ENCODE measurements at places on chromosomes 7 and 10. TPM values are rescaled to one million over a fixed set of nuclear protein-coding genes. Genes with fewer than 3 reads are reported as not detected.

DNA sequence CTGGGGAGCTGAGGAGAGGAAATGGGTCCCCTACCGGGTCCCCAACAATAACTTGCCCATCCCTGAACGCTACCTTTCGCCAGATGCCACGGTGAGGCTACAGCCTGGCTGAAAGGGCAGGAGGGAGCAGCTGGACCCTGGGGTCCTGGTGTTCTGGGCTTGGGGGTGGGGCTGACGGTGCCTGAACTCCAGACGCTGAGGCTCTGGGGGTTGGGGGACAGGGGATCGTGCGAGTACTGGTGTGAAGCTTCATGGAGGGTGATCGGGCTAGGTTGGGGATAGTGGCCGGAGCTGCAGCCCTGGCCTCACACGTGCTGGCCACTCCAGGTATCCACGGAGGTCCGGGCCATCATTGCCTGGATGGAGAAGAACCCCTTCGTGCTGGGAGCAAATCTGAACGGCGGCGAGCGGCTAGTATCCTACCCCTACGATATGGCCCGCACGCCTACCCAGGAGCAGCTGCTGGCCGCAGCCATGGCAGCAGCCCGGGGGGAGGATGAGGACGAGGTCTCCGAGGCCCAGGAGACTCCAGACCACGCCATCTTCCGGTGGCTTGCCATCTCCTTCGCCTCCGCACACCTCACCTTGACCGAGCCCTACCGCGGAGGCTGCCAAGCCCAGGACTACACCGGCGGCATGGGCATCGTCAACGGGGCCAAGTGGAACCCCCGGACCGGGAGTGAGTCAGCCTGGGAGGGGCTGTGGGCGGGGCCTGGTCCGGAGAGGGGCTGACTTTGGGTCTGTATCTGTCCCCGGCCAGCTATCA is 8.3 kb downstream of the AEBP1 start:
- H3K36me3 ChIP-seq: peaks cover 99% of the 10 kb centered on the region
- no peak overlapping the region for H3K4me3 ChIP-seq
- H3K4me1 ChIP-seq: peaks cover 66% of the 10 kb centered on the region
- no peak for DNase-seq
- H3K27ac ChIP-seq: no peak overlapping the region

Gene ABCB1
- 18.5 TPM for total RNA-seq

GRCh38 chr7:149854611-149855360 is 16.6 kb downstream of the ZNF862 start:
- no peak overlapping the region for H3K4me3 ChIP-seq
- peak; percentile 83 for DNase-seq
- peak overlapping the region; percentile 79 for H3K27ac ChIP-seq

Gene RHOBTB1
- 55.4 TPM for total RNA-seq

- no peaks in the 10 kb centered on the region for H3K4me1 ChIP-seq
- H3K4me3 ChIP-seq: no peak overlapping the region
- no peaks in the 10 kb centered on the region for H3K36me3 ChIP-seq
- no peaks in the 10 kb centered on the region for H3K27me3 ChIP-seq
- no peak for DNase-seq
- H3K27ac ChIP-seq: no peak overlapping the region
Measured at GRCh38 chr7:96052860-96053470, 268.9 kb downstream of the SLC25A13 start.

GRCh38 chr10:75127471-75127870 is 16.0 kb downstream of the SAMD8 start:
- no peak overlapping the region for H3K27ac ChIP-seq
- no peaks in the 10 kb centered on the region for H3K27me3 ChIP-seq
- H3K4me3 ChIP-seq: no peak overlapping the region
- no peak for DNase-seq
- peaks cover 14% of the 10 kb centered on the region for H3K36me3 ChIP-seq

Gene TAS2R40
- total RNA-seq: not detected

DNA sequence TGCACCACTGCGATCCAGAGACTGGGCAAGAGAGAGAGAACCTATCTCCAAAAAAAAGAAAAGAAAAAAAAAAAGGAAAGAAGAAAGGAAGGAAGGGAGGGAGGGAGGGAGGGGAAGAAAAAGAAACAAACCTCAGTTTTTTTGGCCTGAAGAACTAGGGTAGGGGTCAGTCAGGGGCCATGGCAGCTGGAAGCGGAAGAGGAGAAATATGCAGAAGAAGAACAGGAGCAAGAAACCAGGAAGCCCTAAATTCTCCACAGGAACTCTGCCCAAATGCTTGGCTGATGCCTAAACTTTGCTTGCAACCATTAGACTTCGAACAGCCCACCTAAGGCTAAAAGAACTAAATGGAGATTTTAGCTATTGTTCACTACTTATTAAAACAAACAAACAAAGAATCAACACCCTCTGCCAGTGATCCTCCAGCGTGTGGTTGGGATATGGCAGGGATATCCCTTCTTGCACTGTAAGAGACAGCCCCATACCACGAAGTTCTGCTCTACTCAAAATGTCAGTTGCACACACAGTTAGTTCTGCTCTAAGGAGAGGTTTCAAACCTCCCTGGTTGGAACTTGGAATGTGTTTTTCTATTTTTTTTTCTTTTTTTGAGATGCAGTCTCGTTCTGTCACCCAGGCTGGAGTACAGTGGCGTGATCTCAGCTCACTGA is 139.5 kb downstream of the FAM107B start:
- H3K4me3 ChIP-seq: no peak overlapping the region
- no peaks in the 10 kb centered on the region for H3K36me3 ChIP-seq
- DNase-seq: no peak
- H3K27ac ChIP-seq: no peak overlapping the region

- H3K36me3 ChIP-seq: no peaks in the 10 kb centered on the region
- DNase-seq: peak; percentile 79
- peaks cover 29% of the 10 kb centered on the region for H3K4me1 ChIP-seq
- no peaks in the 10 kb centered on the region for H3K27me3 ChIP-seq
- H3K27ac ChIP-seq: peak overlapping the region; percentile 88
Measured at GRCh38 chr7:73423519-73424488, 9.8 kb upstream of the FZD9 start.

GRCh38 chr7:142614116-142614515 is 135.2 kb upstream of the PRSS1 start:
- H3K4me1 ChIP-seq: no peaks in the 10 kb centered on the region
- no peak for DNase-seq
- H3K4me3 ChIP-seq: no peak overlapping the region
- no peaks in the 10 kb centered on the region for H3K36me3 ChIP-seq
- no peaks in the 10 kb centered on the region for H3K27me3 ChIP-seq

Gene UCN3
- 0.17 TPM for total RNA-seq

Gene FEZF1
- total RNA-seq: 0.77 TPM

Gene NPTX2
- total RNA-seq: 9.8 TPM

GRCh38 chr7:46391231-46392201 is 470.4 kb upstream of the IGFBP3 start:
- no peaks in the 10 kb centered on the region for H3K4me1 ChIP-seq
- H3K36me3 ChIP-seq: no peaks in the 10 kb centered on the region
- no peak for DNase-seq
- H3K27me3 ChIP-seq: no peaks in the 10 kb centered on the region

DNA sequence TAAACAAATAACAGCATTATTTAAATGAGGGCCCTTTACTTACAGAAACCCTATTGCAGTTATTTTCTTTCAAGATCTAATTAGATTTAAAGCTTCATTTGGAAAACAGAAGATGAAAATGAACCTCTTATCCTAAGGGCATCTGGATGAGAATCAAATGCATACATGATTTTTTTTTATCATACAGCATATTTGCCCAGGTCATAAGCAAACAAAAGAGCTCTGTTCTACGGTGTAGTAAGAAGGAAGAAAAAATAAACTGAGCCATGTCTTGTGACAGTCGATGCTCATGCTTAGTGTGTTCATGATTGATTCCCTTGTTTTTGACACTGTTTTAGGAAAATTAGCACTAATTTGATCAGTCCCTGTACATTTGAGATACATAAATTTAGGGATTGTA is 202.6 kb upstream of the RNF32 start:
- no peak overlapping the region for H3K4me3 ChIP-seq
- H3K4me1 ChIP-seq: no peaks in the 10 kb centered on the region
- no peaks in the 10 kb centered on the region for H3K36me3 ChIP-seq
- DNase-seq: no peak
- H3K27me3 ChIP-seq: no peaks in the 10 kb centered on the region

Gene WNT2
- total RNA-seq: 0.79 TPM

Gene ZNF273
- total RNA-seq: 12.2 TPM

Gene PKD1L1
- 0.44 TPM for total RNA-seq

DNA sequence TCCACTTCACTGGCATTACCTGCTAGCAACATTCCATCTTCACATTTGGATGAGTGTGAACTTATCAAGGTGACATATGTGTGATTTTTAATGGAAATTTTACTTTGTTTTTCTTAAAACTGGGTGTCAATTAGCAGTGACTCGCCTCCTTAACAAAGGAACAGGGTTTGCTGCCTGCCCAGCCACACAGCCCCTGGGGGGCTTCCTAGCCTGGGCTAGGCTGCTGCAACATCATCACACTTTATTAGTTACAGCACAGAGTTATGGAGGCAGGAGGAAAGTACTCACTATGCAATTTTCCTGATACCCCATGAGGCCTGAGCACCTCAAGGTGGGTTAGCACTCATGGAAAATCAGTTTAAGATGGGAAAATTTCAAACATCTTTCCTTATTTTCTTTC is 861.3 kb downstream of the NRG3 start:
- no peak overlapping the region for H3K27ac ChIP-seq
- H3K27me3 ChIP-seq: no peaks in the 10 kb centered on the region
- no peak overlapping the region for H3K4me3 ChIP-seq
- DNase-seq: no peak
- peaks cover 4% of the 10 kb centered on the region for H3K4me1 ChIP-seq

DNA sequence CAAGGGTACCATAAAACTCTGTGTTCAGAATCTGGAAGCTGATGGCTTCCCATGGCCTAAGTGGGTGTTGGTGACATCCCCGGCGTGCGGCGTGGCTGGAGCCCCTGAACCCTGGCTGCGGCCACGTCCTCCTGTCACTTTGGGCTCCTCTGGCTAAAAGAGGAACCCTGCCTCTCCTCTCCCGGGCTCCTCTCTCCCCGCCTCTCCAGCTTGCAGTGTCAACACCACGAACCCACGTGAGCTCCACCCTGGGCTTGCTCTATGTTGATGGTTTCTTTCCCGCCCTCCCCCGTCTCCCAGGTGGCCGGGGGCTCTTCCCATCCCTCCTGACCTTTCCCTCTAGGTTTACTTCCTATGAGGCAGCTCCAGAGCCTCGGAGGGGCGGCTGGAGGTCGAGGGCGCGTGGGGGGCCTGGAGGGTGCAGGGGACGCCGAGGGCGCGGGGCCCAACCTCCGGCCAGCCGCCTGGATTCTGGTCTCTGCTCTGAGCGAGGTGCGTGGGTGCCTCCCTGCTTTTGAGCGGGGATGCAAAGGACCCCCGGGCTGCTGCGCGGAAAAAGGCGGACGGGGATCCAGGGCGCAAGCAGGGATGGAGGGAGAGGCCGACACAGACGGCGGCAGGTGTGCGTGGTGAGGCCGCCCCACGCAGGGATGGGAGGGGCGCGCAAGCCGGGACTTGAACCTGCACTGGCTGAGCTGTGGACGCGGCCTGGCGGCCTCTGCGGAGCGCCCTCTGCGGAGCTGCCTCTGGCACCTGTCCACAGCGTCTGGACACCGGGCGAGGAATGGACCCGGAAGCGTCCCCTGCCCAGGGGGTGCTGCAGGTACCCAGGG is 115.5 kb upstream of the DIP2C start:
- H3K4me3 ChIP-seq: no peak overlapping the region
- H3K27ac ChIP-seq: no peak overlapping the region
- H3K27me3 ChIP-seq: no peaks in the 10 kb centered on the region
- H3K36me3 ChIP-seq: peaks cover 59% of the 10 kb centered on the region

GRCh38 chr7:140197218-140197890 is 20.6 kb upstream of the KDM7A start:
- no peaks in the 10 kb centered on the region for H3K27me3 ChIP-seq
- no peak overlapping the region for H3K27ac ChIP-seq
- no peaks in the 10 kb centered on the region for H3K4me1 ChIP-seq
- DNase-seq: no peak

- H3K27me3 ChIP-seq: no peaks in the 10 kb centered on the region
- H3K27ac ChIP-seq: peak overlapping the region; percentile 42
- H3K4me3 ChIP-seq: no peak overlapping the region
Measured at GRCh38 chr10:35462491-35462934, 126.2 kb downstream of the CCNY start.

Gene CALCR
- 2.4 TPM for total RNA-seq

GRCh38 chr7:32093415-32094408 is 23.5 kb upstream of the PDE1C start:
- H3K36me3 ChIP-seq: no peaks in the 10 kb centered on the region
- H3K4me1 ChIP-seq: peaks cover 9% of the 10 kb centered on the region
- H3K4me3 ChIP-seq: no peak overlapping the region
- DNase-seq: peak; percentile 62
- no peak overlapping the region for H3K27ac ChIP-seq

DNA sequence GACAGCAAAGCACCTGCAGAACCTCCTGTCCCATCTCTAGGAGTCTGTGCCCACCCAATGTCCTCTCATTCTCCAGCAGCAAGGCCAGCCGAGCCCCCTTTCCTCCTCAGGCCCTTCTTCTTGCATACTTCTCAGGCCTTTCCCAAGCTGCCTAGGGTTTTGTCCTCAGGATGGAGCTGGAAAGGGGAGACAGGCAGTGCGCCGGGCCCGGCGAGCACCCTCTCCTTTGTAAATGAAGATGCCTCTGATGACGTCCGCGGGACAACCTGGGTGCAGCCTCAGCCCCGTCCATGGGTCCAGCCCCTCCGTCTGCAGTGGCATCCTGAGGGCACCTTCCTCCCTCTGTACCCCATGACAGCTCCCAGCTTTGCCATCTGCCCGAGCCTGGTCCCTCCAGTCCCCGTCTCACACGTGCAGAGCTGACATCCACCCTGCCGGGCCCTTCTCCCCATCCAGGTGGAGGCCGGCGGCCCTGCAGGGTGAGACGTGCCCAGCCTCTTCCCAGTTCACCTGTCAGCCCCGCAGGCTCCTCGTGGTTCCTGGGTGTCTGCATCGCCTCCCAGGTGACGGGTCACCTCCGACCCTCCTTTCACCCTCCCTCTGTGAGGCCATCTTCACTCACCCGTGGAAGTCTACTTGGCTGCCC is 36.4 kb downstream of the JAKMIP3 start:
- no peak for DNase-seq
- H3K4me1 ChIP-seq: peaks cover 11% of the 10 kb centered on the region
- H3K4me3 ChIP-seq: no peak overlapping the region
- no peak overlapping the region for H3K27ac ChIP-seq

- no peak for DNase-seq
- peak within 1 kb of the TSS; percentile 43 for H3K27ac ChIP-seq
- peaks cover 12% of the 10 kb centered on the region for H3K4me1 ChIP-seq
- H3K36me3 ChIP-seq: no peaks in the 10 kb centered on the region
Measured at GRCh38 chr7:116671681-116672595, at the start of gene MET. Gene MET, plus strand, starts transcription at chr7:116672196. Its CDS starts 26,889 bp downstream, at chr7:116699085.

Gene FAM200A
- 11.6 TPM for total RNA-seq
